Activated CD4-positive, alpha-beta T cell treated with anti-CD3 and anti-CD28 coated beads for 24 hours (primary cell): ENCODE measurements at places on chromosomes 2 and 18.

GRCh38 chr18:28588884-28589549 lies 412.1 kb upstream of the CDH2 start:
- DNase-seq = no peak

GRCh38 chr2:79084495-79085135 lies 3.2 kb downstream of the REG1B start:
- no peak for DNase-seq

- DNase-seq = no peak
These were observed 207.2 kb downstream of the LRP1B start for GRCh38 chr2:141923657-141924056.

DNA sequence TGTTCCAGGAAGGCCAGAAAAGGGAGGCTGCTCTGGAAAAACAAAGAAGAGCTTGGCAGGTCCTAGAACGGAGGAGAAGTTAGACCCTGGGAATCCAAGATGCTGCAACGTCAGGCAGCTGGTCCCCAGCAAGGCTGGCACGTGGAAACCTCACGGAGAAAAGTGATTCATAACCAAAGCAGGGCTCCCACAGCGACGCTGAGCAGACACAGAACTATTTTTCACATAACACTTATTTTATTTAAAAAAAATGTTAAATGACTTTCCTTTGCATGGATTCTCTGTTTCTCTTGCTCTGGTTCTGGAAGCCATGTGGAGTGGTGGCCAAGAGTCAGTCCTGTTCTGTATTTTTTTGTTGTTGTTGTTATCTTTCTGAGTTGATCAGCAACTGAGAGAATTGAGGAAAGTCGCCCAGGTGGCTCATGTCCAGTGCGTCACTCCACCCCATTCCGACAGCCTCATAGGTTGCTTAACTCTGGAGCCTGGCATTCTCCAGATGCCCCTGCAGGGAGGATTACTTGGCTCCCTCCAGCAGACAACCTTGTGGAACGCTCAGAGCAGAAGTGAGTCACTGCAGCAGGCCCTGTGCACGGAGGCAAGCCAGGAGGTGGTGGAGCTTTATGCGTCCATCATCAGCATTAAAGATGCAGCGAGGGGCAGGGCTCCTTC lies 229.9 kb upstream of the HDAC4 start:
- no peak for DNase-seq

- no peak for DNase-seq
These were observed 71.2 kb upstream of the CREB1 start for GRCh38 chr2:207458582-207458981.

GRCh38 chr2:171807119-171807518 lies 86.9 kb downstream of the SLC25A12 start:
- DNase-seq = no peak

- no peak for DNase-seq
These were observed 1.0 kb downstream of the IRS1 start for GRCh38 chr2:226798422-226799210.
